ENCODE measurements at places on chromosomes 2 and 18.

GRCh38 chr18:21739604-21740537 lies 721 bp upstream of the MIB1 start:
- DNase-seq: no peak

- DNase-seq: no peak
These were observed 61.8 kb downstream of the RFTN2 start for GRCh38 chr2:197613509-197613987.

GRCh38 chr2:241295326-241296095 lies 20.0 kb downstream of the HDLBP start:
- no peak for DNase-seq

DNA sequence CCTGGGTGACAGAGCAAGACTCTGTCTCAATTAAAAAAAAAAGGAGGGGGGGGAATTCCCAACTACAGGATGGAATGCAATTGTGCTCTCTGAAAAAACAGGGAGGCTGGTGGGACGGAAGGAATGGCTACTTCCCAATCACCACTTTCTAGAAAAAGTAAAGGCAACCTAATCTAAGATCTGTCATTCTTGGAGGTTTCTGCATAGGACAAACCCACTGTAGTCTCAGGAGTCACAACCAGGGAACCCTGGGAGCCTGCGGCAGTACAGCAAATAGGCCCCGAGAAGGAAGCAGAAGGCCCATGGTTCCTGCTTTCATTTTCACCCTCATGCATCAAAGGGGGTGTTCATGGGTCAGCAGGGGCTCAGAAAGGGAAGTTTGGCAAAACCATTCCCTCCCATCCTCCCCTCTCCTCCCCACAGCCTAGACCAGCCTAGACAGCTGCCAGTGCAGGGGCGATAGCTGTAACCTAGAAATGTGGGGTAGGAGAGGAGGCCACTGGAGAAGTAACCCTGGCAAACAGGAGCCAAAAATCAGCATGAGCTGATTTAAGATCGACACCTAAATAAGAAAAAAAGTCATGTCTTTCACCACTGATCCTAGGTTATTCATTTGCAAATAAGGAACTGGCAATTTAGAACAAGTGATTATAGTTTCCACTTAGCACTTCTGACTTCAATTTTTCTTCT lies 48.0 kb downstream of the TRABD2A start:
- no peak for DNase-seq

GRCh38 chr18:55268151-55268601 lies 308.9 kb upstream of the CCDC68 start:
- no peak for DNase-seq

DNA sequence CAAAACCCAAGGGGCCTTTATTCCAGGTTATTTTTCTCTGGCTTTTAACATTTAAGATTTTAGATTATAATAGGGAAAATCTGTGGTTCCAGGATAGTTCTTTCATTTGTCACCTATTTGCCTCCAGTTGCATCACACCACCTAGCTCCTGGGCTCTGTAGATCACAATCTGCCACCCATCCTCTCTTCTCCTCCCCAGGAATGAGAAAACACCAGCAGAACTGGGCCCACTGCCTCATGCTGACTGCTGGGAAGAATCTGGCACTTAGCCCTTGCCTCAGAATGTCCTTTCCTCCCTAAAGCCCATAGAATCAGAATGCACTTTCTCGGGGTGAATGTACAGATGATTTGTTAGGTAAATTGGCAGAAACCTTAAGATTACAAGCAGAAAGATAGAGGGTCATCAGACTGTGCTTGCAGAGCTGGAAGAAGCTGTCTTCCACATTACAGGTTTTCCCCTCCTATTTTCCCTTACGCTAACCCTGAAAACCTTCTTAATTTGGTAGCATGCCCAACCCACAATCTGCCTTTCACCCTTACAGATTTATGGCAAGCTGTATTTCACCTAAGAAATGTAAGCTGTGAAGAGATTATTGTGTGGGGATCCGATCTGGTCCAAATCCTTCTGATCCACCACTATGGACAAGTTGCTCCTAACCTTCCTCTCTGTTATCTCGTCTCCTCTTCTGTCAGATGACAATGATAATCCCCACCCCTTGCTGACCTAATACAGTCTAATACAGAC lies 72.6 kb downstream of the LRRC30 start:
- no peak for DNase-seq

- no peak for DNase-seq
These were observed 39.3 kb downstream of the RTP5 start for GRCh38 chr2:241908686-241909420.

GRCh38 chr2:150374492-150374891 lies 113.0 kb downstream of the RND3 start:
- no peak for DNase-seq
